ENCODE measurements at places on chromosomes 3 and 15.

DNA sequence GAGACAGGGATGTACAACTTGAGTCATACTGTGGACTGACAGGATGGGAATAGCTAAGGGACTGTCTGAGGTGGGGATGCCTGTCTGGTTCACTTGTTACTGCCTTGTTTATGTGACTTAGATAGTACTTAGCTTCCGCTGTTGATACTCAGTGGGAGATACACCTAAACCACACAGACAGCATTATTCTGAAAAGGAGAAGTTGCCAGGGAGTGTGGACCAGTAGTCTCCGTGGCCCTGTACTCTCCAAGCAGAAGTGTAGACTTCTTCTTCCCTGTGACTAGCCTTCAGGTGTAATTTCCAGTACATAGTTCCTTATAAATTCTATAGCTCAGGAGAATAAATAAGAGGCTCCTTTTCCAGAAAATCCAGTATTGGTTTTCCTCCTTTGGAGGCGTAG is 5.1 kb downstream of the HIGD2B start:
- DNase-seq = no peak

- no peak for DNase-seq
Observed at GRCh38 chr3:171018156-171018935, 8.2 kb downstream of the SLC2A2 start.

GRCh38 chr3:143037867-143038266 is 36.5 kb downstream of the U2SURP start:
- no peak for DNase-seq

DNA sequence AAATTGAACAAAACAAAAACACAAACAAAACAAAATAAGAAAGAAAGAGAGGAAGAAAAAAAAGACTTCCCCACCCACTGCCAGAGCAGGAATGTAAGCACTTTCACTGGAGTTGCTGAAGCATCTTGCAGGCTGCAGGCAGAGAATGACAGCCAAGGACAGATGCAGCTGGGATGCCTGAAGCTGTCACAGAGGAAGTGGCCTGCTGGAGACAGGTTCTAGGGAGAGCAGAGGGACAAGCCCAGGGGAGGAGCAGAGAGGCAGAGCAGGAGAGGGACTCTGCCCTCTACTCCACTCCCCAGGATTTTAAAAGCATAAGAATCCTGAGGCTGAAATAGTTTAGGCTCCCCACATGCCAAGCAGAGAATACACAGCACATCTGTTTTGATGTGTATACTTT is 326.2 kb downstream of the TUSC7 start:
- DNase-seq = no peak

DNA sequence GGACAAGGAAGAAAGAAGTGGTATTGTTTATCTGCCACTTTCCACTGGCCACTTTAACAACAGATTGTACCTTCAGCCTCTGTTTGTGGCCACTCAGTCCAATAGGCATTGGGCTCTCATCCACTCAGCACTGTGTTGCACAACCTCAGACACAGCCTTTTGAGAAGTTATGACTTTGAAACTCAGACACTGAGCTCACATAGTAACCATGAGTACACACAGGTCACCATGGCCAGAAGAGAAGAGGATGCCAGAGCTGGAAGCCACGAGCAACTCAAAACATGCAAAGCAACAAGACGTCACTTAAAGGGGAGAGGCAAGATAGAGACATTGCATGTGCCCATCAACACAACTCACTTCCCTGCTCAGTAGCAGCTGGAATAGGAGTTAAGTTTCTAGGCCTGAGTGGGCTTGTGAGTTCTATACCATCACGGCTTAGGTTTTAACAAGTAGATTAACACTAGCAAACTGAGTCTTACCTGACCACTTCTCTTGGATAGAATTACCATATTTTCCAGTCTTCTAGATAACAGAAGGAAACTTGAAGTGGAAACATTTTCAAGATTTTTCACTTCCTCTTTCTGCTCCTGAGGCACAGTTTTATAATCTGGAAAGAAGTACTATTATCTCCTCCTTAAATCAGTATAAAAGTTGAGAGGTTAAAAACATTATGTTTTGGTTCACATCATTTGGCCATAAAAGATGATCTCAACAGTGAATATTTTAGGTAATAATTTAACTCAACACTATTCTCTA is 103.5 kb downstream of the IMPG2 start:
- peak; percentile 10 for DNase-seq

- DNase-seq = no peak
Observed at GRCh38 chr3:101256511-101256910, 63.9 kb downstream of the IMPG2 start.

- no peak for DNase-seq
Observed at GRCh38 chr3:40310705-40311104, 1.2 kb downstream of the EIF1B start.

DNA sequence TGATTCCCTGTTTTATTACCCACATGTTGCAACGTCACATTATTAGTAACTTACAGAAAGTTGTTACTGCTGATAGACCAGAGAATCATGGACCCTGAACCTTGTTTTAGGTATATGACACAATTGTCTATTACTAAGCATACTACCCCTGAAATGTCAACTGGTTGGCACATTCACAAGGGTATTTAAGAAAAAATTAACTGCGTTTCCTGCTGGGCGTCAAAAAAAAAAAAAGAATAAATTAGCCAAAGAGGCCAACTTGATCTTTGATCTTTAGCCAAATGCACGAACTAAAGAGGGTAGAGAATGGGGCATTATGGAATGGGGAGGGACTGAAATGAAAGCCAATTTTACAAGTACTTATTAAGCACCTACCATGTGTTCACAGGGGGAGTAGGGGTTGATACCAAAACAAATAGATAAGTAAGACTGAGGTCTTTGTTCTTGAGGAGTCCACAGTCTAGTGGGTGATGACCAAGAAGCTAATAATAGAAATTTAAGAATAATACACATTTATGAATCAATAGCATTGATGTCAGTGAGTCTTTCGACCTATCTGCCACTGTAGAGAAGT is 17.8 kb upstream of the MUC13 start:
- no peak for DNase-seq

GRCh38 chr15:56749982-56750381 is 16.7 kb upstream of the ZNF280D start:
- no peak for DNase-seq

- DNase-seq = no peak
Observed at GRCh38 chr3:140397847-140398246, 280.0 kb upstream of the TRIM42 start.

DNA sequence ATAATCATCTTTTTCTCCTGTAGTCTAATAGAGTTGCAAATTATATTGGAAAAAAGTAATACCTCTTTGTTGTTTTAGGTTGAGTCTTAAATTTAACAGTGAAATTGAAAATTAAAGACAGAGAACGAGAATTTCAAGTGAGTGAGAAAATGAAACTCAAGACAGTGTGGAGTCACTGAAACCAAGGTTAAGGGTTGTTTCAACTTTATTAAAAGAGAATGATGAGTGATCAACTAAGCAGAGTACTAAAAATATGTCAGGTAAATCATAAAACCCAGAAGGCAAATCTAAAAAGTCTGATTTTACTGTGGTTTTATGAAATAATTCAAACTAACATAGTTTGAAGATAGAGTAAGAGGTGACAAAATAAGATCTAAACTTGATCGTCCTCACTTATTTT is 782.5 kb upstream of the SEMA6D start:
- DNase-seq = no peak

DNA sequence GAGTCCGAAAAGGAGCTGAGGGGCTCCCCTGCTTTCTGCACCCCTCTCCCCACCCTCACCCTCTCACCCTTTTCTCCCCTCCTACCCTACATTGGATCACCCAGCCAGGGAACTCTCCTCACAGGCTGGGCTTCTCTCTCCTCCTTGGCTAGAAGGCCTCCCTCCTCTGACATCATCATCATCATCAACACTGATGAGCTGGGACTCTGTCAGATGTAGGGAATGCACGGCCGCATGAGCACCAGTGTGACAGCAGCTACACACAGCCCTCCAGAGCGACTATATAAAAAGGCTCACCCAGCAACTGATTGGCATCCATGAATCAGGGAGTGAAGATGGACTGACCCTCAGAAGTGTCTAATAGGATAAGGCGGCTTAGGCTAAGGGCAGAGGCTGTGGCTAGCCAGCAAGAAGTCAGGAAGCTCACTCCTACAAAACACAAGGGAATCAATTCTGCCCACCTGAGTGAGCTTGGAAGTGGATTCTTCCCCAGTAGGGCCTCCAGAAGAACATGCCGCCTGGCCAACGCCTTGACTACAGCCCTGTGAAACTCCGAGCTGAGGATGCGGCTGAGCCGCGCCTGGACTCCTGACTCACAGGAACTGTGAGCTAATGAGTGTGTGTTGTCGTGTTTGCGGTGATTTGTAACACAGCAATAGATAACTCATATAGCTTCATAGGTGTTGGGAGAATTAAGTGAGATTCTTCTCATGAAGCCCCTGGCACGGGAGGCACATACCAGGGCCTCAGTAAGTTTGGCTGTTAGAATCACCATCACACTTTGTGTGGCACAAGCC is 147.6 kb downstream of the FAM43A start:
- DNase-seq = peak; percentile 73

- DNase-seq = peak; percentile 54
Observed at GRCh38 chr3:188916934-188917401, 254.8 kb upstream of the TPRG1 start.

DNA sequence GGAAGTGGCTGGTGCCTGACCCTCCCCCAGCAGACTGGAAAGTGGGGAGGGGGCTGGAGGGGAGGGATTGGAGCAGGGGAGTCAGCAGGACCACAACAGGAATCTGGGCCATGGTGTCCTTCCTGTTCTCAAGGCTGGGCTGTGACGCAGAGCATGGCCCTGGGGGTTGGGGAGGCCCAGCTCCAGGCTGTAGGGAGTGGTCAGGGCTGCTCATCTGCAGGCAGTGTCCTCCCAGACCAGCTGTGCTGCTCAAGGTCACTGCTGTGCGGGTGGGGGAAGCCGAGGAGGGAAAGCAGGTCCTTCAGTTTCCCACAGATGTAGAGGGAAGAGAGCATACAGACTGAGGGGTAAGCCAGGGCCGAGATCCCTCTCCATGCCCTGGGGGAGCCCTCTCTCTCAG is 40.7 kb downstream of the CYP11A1 start:
- no peak for DNase-seq

GRCh38 chr15:57923750-57924149 is 141.8 kb downstream of the ALDH1A2 start:
- no peak for DNase-seq

- DNase-seq = no peak
Observed at GRCh38 chr15:31020542-31020941, 29.1 kb upstream of the MTMR10 start.

DNA sequence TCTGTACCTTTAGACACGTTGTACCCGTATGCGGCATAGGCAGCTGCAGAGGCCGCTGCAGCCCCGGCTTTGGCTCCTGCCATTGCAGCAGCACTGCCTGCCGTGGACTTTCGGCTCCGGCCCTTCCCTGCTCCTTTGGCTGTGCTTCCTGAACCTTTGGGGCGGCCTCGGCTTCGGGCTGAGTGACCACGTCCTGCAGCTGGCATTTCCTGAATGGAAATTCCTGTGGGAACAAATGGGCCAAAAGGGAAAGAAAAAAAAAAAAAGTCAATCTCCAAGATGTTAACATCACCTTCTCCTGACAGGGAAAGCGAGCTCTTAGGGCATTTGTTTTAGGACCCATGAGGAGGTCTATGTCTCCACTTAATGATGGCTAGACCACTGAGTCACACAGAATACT is 29.6 kb downstream of the CHAC1 start:
- peak; percentile 94 for DNase-seq

DNA sequence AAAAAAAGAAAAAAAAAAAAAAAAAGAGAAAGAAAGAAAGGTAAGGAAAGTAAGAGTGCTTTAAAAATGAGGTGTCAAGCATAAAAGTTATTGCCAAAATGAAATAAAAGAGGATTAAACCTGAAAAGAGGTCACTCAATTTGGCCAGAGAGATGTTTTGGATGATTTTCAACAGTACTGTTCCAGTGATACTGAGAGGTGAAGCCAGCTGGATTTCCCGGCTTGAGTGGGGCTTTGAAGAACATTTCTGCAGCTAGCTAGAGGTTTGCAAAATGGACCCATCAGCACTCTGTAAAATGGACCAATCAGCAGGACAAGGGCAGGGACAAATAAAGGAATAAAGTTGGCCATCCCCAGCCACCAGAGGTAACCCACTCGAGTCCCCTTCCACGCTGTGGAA is 128.5 kb downstream of the LSAMP start:
- DNase-seq = no peak

DNA sequence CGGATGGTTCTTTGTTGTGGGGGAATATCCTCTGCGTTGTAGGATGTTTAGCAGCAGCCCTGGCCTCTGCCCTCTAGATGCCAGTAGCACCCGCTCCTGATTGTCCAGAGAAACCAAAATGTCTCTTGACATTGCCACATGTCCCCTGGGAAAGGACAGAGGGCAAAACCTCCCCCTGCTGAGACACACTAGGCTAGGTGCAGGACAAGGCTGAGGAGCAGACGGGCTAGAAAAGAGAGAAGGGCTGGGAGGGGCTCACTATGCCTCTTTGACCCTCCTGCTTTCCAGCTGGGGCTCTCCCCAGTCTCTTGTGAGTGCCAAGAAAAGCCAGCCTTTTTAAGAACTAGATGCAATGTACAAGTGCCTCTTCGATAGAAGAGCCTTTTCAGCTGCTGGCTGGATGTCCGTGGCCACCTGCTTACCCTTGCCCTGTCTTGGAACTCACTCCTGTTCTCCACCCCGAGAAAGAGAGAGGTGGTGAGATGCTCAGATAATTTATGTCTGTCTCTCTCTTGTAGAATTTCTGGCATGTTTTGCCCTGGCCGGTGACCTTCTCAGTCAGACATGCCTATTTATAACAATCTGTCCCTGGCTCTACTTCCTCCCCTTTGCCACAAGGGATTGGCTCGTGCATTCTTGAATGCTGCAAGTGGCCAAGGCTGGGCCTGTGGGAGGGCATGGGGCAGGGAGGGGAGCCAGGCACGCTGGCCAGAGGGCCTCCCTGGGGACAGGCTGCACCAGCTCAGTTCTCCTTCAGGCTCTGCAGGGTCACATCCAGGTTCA is 142.6 kb downstream of the RPLP1 start:
- no peak for DNase-seq

DNA sequence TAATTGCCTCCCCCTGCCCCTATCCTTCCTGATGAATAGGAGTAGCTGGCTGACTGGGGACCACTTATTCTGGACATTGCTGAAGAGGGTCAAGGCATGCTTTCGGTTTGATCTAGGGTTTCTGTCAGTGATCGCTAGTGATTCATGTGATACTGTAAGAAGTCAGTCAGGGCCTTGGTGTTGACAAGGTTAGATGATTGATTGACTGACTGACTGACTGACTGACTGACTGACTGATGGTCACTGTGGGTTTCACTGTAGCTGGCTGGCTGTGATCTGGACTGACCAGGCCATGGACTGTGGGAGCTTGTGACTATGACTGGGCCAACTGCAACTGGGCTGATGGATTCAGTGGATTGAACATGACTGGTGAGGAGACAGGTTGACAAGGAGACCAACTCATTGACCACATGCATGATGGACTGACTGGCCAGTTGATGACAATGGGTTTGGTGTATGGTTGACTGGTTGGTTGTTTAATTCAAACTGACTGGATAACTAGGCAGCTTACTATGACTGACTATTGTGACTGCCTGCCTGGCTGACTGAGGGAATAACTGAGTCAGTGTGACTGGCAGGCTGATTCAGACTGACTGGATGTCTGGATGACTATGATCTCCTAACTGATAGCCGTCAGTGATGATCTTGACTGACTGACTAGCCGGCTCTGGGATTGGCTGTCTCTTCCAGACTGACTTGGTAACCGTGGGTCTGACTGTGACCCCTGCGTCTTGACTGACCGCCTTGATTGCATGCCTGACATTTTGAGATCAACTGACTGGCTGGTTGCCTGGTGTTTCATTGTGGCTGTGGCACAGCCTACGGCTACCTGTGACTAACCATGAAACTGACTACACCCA is 509.9 kb downstream of the SHQ1 start:
- DNase-seq = peak; percentile 72

GRCh38 chr3:53491276-53491675 is 3.1 kb upstream of the CACNA1D start:
- DNase-seq = no peak

- DNase-seq = no peak
Observed at GRCh38 chr3:185928496-185928895, 9.3 kb downstream of the TRA2B start.
